ENCODE measurements at places on chromosomes 1 and 21.
A peak's percentile ranks its signal among the peaks of the same experiment; 100 is the strongest.

DNA sequence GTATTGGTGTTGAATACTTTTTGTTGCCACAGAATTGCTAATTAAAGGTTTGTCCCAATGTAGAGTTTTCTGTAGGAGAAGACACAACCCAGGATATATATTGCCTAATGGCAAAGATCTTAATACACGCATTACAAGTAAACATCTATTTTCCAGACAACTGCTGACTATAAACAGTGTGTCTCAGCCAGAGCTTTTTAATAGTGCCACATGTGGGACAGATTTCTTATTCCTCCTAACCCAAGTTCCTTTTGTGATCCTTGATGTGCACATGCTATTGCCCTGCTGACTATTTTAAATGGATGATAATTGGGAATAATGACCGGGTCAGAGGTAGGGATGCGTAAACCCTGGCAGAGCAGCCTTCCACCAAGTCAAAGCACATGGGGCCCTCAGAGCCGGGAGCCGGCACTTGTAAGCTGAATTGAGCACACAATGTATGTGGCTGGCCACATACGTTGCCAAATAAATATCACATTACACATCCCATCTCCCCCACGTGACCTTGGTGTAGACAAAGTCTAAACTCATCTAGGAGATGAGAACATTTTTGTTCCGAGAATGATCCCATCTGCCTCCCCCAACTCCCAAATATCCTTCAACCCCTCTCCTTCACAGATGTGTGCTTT, 209.8 kb upstream of the NFIA start:
- no peak for DNase-seq

DNA sequence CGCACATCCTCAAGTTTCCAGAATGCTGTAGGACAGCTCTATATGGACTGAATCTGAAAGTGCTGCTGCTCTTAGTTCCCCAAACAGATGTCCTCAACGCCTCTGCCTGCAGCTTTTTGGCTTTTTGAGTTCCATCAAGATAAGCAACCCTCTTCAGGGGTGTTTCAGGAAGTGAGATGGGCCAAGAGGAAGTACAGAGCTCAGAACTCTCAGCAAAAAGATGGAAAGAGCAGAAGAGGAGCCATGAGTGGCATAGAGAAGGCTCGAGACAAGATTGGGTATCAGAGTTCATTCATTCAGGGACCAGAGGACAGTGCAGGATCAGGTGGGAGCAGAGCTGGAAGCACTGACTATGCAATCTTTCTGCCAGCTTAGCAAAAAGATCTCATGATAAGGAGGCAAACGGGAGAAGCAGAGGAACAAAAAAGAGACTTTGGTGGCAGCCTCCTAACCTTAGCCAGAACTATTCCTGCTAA, at the start of the genes ADORA3 and TMIGD3:
Gene ADORA3 (minus strand): TSS at position 49 of the 476 bp plus-strand sequence. CDS start 279 bp downstream, outside the sequence.
Gene TMIGD3 (minus strand): TSS at position 49 of the 476 bp plus-strand sequence. CDS start 279 bp downstream, outside the sequence.
- DNase-seq: no peak

DNA sequence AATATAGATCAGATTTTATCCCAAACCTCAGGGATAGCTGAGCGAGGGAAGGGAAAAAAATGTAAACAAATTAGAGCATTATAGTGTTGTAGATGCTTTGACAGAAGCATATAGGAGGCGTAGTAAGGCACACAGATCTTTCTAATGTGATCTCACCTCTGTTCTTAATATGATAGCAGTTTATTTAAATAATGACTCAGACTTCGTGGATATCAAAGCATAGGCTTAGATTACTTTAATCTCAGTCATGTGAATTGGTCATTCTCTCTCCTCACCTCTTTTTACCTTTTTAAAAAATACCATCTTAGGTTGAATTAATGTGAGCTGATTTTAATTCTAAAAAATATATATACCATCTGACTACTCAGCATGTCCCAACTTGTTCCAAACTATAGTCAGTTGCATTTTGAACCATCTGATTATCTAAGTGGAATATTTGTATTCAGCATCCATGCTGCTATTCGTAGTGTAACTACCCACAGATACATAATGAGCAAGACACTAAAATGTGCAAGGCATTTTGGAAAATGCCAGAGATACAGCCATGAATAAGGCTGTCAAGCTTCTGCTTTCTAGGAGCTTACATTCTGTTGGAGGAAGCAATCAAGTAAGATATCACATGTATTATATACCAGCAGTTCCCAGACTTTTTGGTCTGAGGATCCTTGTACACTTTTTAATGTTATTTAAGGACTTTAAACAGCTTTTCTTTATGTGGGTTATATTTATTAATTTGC, 76.7 kb downstream of the OSBPL9 start:
- DNase-seq: no peak

- DNase-seq: no peak
These were observed 114.7 kb downstream of the ATP5PO start for GRCh38 chr21:33800753-33801423.

DNA sequence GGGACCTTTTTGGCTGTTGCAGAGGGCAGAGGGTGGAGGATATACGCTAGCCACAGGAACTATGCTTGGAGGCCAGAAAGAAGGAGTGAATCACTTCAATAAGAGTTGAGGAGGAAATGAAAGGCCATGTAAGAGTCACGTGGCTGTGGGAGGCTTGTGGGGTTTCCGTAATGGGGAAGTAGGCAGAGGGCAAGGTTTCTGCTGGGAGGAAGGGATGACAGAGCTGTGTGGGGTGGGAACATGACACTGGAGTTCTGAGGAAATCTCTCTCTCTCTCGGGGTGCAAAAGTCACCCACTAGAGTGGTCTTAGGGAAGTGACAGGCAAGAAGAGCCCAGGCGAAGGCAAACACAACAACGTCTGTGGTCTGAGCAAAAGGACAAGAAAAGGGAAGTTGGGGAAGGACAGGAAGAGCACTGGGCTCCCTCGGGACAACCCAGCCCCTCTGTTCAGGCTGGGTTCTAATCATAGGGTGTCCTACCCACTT, 3.9 kb upstream of the CD1C start:
- no peak for DNase-seq

DNA sequence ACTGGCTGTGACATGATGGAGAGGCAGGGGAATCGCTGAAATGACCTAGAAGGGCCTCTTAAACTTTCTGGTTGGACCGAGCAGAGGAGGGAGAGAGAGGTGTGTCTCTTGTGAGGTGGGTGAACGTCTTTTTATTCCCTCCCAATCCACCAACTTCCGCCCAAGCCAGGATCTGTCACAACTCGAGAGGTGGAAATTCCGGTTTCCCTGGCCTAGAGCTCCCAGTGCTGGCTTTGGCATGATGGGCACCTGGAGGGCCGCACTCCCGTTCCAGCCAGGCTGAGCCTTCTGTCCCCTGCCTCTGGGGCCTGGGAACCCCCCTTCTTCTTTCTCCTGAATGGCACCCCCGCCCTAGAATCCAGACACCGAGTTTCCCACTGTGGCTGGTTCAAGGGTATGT, at the start of gene SEMA4A:
Gene SEMA4A (plus strand): TSS at position 224 of the 400 bp plus-strand sequence. CDS start 994 bp downstream, outside the sequence.
- no peak for DNase-seq

GRCh38 chr1:225378880-225379279, 49.0 kb downstream of the LBR start:
- no peak for DNase-seq

DNA sequence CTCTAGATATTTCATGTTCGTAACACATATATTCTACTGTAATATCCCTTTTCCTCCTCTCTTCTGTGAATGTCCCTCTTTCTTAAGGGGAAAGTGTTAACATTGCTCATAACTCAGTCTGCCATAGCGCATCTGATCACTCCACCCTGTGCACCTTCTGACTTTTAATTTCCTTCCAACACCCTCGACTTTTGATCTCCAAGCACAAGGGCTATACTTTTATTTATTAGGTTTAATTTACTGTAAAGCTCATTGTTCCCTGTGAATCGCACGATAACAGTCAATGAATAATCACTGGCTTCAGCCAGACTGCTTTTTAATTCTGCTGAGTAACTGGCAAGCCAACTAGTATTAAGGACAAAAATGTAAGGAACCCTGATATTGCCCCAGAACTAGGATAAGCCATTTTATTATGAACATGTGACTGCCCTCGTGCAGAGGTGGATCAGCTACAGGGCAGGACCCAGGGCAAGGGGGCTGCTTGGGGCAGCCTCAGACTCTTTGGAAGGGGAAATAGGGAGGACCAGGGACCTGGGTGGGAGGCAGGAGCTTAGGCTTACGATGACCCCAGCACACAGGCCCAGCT, 2.6 kb upstream of the ETS2 start:
- DNase-seq: no peak

DNA sequence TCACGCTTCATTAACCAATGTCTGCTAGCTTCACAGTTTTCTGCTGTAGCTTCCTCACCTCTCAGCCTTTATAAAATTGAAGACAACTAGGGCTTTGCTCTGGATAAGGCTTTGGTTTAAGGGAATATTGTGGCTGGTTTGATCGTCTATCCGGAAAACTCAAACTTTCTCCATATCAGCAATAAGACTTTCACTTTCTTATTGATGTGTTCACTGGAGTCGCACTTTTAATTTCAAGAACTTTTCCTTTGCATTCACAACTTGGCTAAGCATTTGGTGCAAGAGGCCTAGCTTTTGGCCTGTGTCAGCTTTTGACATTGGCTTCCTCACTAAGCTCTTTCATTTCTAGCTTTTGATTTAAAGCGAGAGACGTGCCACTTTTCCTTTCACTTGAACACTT, 12.9 kb downstream of the COA6 start:
- no peak for DNase-seq

DNA sequence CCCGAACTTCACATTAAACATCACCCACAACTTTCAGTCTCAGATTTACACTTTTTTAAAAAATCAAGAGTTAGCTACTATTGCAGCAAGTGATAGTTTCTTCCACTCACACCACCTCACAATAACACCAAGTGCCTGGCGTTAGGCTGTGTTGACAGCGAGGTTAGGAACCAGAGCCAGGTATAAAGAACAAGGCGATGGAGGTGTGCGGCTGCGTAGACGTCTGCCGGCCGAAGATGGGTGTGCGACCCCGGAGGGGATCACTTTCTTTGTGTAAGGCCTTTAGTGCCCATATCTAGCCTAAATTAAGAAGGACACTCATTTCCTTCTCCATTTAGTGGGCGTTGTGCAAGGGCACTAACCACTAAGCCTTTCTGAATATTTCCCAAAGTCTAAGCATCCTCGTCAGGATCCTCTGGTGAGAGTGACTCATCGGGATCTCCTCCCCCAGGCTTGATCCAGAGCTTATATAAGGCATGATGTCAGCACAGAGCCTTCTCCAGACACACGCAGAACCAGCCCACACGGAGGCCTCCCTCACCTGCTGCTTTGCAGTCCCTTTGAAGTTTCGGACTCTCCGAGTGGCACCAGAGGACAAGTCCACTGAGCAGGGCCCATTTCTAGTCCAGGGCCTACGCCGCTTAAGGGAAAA, 11.8 kb downstream of the NHLH2 start:
- peak; percentile 89 for DNase-seq

DNA sequence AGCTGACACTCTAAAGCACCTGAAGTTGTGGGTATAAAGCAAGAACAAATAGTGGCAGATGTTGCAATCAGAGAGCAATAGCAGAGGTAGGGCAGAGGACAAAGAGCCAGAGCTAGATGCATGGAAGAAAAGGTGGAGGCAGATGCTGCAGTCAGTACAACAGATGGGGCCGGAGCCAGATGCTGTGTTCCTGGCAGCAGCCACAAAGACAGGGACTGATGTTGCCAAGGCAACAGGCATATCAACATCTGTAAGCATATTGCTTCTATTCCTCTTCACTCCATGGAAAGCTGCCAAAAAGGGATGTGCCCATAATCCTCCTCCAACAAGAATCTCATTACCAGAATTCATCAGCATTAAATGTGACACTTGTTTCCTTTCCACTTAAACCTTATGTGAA, 108.0 kb downstream of the TNNI3K start:
- no peak for DNase-seq

DNA sequence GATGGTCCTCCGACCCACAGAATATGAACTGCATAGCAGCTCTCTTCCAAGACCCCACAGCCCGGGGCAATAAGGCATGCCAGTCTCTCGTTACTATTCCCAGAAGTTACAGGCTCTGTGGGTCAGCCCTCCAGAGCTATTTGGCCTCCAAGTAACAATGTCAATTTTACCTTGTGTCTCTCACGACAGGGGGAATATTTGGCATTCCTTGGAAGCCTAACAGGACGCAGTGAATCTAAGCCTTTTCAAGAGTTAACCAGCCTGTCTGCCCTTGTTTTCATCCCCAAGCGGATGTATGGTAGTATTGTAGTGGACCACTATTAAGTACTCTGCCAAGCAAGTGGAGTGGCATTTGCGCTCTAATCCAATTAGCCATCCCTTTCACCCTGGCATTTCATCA, 24.4 kb upstream of the GNG4 start:
- DNase-seq: no peak

- DNase-seq: no peak
These were observed 10.6 kb upstream of the FUCA1 start for GRCh38 chr1:23878668-23879067.

- no peak for DNase-seq
These were observed 42.8 kb downstream of the MRPL39 start for GRCh38 chr21:25564349-25564948.

DNA sequence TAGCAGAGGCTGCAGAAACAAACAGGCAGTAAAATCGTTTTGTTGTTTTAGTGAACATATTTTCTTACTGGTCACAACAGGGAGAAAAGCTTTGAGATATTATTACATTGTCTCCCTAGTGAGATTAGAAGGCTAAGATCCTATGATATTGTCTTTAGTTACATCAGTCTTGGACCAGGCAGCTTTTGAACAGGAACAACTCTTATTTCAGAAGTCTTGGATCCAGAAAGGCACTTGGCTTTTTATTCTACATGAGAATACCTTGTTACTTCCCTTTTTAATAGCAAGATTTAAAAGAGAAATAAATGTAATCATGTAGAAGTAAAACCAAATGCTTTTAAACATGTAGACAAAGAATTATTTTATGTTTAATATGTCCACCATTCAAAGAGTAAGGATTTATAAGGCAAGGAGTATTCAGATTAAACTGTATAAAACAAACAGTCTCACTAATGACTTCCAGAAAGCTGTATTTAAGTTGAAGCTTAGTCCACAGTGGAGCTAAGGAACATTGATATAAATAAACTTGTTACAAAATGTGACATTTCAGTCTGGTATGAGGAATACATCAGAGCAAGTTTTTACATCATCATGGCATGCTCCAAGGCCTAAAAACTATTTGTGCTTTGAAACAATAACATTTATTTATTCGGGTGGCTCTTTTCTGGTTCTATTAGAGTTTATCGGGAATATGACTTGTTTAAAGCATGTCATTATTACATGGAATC, 72.2 kb downstream of the PHTF1 start:
- peak; percentile 12 for DNase-seq

DNA sequence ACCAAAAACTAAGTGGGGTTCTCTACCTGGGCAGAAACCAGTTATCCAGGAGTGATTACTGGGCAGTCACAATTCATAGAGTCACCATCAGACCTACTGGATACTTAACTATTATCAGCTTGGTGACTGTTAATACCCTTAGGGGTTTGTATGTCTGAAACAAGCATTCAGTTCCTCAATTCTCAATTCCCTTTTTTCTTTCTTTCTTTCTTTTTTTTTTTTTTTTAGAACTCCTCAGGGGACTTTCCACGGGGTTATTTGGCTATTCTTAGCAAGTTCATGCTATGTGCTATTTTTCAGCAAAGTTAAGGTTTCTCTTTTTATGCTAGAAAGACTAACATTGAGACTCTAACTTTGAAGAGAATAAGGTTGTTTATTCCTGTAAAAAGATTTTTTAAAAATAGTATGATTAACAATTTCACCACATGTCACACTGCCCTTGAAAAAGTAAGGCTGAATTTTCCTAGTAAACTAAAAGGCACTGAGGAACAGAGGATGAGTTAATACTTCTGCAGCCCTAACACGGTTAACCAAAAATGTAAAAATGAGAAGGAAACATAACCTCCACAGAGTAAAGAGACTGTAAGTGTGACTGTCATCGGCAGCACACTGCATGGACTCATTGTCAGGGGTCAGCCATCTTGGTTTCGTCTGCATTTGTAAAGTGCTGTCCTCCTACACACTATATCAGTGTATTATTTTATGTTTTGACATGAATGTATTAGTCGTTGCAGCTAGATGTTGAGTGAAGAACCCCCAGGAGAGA, 310.2 kb downstream of the NTNG1 start:
- no peak for DNase-seq
